Fibroblast of the aortic adventitia (primary cell): ENCODE measurements at places on chromosomes 1 and 21.

- no peak for DNase-seq
Measured at GRCh38 chr1:94768036-94768435, 52.1 kb upstream of the SLC44A3 start.

DNA sequence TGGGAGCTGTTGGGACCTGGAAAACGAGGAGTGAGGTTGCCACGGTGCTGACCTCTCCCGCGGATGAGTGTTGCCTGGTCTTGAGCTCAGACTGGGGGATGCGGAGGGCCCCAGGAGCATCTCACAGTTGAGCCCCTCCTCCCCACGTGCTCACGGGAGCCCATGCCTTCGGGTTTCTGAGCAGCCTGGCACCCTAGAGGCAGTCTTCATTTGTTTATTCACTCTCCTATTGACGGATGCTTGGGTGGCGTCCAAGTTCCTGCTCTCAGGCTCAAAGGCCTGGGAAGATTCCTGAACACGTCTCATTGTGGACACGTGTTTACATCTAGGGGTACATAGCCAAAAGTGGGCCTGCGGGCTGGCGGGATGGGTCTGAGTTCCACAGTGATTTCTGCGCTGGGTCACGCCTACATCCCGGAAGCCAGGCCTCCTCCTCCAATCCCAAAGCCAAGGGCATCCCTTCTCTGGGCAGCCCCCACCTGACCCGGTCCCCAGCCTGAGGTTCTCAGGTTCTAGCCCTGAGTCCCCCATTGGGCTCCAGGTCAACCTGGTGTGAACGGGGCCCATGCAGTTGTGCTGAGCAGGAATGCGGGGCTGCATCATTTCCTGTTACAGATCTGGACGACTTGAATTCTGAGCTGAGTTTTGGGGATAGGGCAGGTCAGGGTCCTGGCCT, 14.7 kb downstream of the WNT3A start:
- no peak for DNase-seq

GRCh38 chr1:185564816-185565215, 169.4 kb upstream of the HMCN1 start:
- DNase-seq: no peak

- DNase-seq: no peak
Measured at GRCh38 chr1:157646144-157646543, 48.3 kb upstream of the FCRL4 start.

DNA sequence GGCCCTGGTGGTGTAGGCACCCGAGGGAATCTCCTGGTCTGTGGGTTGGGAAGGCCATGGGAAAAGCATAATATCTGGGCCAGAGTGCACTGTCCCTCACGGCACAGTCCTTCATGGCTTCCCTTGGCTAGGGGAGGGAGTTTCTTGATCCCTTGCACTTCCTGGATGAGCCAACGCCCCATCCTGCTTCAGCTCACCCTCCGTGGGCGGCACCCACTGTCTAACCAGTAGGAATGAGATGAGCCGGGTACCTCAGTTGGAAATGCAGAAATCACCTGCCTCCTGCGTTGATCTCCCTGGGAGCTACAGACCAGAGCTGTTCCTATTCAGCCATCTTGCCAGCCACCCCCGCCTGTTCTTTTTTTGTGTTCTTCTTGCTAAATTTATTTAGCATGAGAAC, 134.4 kb downstream of the LEPR start:
- no peak for DNase-seq

GRCh38 chr21:34603002-34603709, 11.8 kb downstream of the RCAN1 start:
- DNase-seq: peak; percentile 75

DNA sequence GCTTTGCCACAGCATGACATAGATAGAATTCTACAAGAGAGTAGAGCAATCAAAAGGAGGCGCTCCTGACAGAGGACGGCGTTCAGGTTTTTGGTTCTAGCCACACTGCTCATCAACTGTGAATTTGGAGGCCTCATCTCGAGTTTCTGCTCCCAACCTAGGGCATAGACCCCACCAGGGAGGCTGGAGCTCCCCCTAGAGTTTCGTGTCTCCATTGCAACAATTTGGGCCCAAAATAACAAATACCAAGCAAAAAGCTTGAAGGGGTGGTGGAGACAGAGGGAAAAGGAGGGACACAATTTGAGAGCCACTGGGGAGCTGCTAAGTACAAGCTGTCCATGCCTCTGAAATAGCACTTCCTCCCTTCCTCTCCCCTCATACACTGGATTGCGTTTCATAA, 297.0 kb downstream of the GPATCH2 start:
- peak; percentile 40 for DNase-seq

DNA sequence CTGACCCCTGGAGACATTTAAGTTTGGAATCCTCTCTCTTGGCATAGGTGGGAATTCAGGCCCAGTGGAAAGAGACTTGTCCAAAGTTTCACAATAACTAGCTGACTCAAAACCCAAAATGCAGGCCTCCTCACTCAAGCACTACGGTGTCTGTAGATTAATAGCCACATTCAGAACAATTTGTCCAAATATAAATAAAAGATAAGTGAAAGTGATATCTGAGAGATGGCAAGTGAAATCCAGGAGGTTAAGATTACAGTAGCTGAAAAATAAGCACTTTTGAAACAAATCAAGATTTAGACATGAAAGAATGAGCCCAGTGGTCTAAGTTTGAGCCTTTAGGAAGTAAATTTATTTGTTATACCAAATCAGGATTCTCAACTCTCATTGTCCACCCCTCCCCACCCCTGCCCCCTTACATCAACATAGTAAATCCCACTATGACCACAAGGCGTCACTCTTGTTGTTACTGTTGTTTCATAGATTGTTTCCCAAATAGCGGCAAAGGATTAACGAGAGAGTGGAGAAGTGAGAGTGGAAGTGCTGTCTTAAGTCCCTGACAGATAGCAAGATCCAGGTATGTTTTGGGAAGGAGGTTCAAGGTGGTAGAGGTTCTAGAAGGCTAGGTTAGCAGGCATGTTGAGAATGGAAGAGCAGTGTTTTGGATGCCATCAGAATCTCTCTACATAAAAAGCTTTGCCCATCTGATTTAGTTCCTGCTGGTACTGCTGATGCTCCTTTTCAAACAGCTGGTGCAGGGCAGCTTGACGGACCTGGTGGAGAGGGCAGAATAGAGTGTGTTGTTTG, 7.1 kb upstream of the TPM3 start:
- peak; percentile 79 for DNase-seq
